ENCODE measurements at places on chromosomes 16 and 17.

DNA sequence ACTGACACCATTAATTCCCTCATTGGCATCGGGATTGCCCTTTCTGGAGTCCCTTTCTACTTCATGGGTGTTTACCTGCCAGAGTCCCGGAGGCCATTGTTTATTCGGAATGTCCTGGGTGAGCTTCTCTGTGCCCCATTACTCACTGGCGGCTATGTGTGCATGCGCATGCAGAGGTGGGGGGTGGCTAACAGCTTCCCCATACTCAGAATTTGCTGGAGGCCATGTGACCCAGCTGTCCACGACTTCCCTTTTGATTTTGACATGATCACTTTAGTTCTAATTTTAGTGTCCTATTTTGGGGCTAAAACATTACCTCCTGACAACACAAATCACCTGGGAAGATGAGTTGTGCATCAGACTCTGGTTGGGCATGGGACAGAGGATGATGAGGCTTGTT, 14.1 kb downstream of the SLC7A6OS start:
- no peak for DNase-seq

DNA sequence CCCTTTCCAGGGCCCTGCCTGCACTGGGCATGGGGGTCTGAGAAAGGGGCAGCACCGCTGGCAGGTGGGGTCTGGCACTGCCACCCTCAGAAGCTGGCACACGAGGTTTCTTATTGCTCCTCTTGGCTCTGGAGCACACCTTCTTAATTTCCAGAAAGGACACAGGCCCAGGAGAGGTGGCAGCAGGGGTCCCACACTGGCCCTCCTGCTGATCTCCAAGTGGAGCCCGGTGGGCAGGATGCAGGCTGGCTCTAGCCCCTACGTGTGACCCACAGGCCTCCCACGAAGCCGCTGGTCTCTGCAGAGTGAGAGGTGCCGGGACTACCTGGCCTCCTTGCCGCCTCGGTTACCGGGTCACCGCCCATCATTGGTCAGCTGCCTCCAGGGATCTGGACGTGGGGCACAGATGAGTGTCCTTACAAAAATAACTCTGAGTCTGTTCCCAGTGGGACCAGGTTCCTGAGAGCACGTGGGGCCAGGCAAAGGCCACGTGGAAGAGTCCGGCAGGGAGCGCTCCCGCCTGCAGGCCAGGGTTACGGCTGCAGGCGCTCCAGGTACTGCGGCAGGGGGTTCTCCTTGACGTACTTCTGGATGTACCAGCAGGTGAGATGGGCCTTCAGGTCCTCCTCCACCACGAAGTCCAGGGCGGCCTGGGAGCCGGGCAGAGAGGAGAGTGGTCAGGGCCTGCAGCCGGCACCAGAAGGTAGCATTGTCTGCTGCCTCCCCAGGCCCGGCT, 10.3 kb downstream of the NATD1 start:
- no peak for DNase-seq

DNA sequence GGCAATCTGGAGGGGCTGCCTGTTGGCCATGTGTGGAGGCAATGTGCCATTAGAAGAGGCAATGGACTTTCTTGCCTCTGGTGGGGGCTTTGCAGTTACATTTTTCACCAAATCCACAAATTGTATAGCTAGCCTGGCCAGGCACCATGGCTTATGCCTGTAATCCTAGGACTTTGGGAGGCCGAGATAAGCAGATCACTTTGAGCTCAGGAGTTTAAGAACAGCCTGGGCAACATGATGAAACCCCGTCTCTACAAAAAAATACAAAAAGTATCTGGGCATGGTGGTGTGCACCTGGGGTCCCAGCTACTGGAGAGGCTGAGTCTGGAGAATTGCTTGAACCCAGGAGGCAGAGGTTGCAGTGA, 2.7 kb upstream of the RNF112 start:
- DNase-seq, result no peak

- no peak for DNase-seq
Observed at GRCh38 chr17:9192010-9192409, 170.7 kb downstream of the NTN1 start.

DNA sequence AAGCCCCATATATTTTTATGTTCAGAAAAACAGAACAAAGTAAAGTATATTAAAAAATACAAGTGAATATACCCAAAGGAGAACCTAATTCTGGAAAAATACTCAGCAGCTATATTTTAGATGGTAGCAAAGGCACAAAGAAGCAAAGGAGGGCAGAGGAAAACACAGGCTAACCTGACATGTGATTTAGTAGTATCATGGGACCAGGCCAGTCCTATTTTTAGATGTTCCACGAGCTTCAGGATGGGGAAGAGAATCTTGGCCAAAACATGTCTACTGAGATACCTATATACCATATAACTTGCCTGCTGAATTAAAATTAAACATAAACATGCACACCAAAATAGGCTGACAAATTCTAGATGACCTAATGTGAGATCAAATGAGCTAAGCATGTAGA, 32.9 kb downstream of the SMYD4 start:
- no peak for DNase-seq

GRCh38 chr16:8887952-8888560, 5.9 kb downstream of the LITAFD start:
- DNase-seq, result no peak

DNA sequence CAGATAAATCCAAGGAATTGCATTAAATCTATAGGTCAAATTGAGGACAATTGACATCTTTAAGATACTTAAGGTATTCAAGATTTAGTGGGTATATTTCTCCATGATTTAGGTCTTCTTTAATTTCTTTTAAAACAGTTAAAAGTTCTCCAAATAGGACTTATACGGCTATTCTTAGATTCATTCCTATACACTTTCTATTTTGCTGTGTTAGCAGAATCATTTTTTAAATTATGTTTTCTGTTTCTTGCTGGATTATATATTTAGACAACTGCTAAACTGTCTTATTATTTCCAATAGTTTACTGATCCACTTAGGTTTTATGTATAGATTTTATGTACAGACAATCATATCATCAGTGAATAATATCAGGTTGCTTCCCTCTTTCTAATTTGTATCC, 226.1 kb upstream of the AXIN2 start:
- no peak for DNase-seq

DNA sequence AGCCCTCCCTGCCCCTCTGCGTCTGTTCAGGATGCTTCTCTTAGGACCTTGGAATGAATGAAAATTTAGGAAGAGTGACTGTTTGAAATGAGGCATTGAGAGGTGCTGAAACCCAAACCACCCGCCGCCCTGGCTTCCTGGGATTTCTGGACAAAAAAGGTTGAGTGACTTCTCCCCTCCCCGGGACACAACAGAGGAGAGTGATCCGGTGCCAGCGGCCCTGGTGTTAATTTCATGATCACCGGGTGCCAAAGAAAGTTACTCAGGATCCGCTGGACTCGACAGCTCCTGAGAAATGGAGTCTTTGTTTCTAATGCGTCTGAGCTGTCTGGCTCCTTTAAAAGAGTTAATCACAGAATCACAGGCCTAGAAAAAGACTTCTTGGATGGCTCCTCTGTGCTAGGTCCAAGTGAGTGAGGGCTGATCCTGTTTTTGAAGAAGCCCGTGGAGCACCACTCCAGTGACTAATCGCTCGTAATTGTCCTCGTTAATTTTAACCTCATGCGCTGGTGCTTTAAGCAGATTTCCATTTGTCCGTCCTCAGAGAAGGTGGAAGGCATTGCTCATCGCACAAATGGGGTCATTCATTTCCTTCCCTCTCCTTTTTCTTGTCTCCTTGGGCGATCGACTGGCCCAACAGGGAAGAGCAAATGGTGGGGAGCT, 144.4 kb upstream of the ZFHX3 start:
- no peak for DNase-seq

GRCh38 chr17:77349976-77350830, 209.4 kb downstream of the SEC14L1 start:
- no peak for DNase-seq

DNA sequence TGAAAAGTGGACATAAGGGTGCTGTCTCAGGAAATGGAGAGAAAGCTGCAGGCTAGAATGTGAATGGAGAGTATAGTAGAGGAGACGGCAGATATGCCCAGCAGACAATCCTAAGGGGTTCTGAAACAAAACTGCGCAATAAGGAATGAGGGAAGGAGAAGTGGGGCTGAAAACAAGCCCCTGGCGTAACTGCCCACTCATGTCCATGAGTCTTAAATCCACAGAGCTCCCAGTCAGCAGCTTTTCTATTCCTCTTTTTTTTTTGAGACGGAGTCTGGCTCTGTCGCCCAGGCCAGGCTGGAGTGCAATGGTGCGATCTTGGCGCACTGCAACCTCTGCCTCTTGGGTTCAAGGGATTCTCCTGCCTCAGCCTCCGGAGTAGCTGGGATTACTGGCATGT, 5.9 kb downstream of the STRADA start:
- DNase-seq, result no peak

DNA sequence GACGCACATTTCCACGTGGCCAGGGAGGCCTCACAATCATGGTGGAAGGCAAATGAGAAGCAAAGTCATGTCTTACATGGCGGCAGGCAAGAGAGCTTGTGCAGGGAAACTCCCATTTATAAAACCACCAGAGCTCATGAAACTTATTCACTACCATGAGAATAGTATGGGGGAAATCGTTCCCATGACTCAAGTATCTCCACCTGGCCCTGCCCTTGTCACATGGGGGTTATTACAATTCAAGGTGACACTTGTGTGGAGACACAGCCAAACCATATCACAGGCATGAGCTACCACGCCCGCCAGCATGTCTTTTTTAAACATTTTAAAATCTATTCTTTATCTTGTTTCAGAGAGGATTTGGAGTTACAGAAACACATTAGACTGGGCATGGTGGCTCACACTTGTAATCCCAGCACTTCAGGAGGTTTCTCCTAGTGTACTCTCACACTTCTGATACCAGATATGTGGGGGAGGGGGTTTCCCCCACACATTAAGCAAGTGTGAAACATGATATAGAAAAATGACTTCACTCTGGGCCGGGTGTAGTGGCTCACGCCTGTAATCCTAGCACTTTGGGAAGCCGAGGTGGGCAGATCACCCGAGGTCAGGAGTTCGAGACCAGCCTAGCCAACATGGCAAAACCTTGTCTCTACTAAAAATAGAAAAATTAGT, 5.6 kb upstream of the ATMIN start:
- no peak for DNase-seq

DNA sequence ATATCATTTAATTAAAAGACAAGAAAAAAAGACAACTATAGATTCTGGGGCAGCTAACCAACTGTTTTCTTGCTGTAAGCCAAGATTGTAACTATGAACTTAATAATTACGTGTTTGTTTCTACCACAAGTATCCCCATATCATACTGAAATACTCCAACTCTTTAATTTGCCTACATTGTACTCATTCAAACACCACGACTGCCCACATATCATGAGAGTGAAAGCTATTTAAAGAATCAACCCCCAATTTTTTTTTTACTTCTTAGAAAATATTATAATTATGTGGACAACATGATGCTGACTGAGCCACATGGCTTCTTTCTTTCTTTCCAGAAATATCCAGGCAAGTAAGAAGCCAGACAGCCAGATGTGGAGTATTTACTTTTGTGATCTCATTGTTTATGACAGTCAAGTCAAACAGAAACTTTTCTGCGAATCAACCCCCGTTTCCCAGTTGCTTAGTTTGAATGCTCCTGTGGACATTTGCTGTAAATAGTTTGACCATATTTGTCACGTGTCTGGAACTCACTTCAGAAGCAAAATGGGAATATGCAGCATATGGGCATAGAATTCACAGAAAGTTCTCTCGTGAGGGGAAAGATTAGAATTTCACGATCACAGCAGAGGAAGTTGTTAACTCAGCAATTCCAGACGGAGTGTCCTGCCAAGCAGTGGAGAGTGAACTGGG, 126.8 kb upstream of the PSMD7 start:
- DNase-seq, result peak; percentile 2

DNA sequence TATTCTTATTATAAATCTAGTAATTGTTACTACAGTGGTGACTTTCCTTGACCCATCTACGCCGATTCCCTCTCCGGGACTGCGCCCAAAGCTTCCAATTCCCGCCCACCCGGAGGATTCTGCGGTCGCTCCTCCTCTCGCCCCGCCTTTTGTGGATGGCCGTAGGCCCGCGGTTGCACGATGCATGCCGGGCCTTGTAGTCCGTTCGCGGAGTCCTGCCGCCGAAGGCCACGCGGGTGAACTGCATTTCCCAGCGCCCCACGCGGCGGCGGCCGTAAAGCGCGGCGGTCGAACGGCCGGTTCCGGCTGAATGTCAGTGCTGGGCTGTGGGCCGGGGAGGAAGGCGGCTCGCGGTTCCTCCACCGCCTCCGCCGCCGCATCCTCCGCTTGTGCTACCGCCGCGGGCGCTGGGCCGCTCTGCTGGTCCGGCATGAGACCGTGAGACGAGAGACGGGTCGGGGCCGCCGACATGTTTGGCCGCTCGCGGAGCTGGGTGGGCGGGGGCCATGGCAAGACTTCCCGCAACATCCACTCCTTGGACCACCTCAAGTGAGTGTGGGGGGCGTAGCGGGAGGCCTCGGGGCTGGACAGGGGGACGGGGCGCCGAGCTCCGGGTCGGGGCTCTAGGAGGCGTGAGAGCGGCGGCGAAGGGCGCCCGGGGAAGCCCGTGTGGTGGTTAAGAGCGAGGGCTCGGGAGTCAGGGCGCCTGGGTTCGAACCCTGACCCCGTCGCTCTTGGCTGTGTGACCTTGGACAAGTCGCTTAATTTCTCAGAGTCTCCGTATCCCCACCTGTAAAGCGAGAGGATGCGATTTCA, at the start of gene CLEC16A:
TSS of gene CLEC16A (plus strand) at position 316 of the 816 bp plus-strand sequence. CDS start at position 470, 154 bp downstream.
- DNase-seq, result peak; percentile 71

Data from HS-5 (cell line).